Aorta (tissue), 5 donors: ENCODE measurements at places on chromosomes 2 and 18. TPM values are rescaled to one million over a fixed set of nuclear protein-coding genes. Genes with fewer than 3 reads are reported as not detected.
A peak's percentile ranks its signal among the peaks of the same experiment; 100 is the strongest.

- DNase-seq, result no peak
- no peaks in the 10 kb centered on the region for H3K27me3 ChIP-seq
- H3K4me1 ChIP-seq, result peaks cover 11% of the 10 kb centered on the region
- H3K36me3 ChIP-seq, result no peaks in the 10 kb centered on the region
Observed at GRCh38 chr2:109189751-109190150, 60.7 kb downstream of the SH3RF3 start.

DNA sequence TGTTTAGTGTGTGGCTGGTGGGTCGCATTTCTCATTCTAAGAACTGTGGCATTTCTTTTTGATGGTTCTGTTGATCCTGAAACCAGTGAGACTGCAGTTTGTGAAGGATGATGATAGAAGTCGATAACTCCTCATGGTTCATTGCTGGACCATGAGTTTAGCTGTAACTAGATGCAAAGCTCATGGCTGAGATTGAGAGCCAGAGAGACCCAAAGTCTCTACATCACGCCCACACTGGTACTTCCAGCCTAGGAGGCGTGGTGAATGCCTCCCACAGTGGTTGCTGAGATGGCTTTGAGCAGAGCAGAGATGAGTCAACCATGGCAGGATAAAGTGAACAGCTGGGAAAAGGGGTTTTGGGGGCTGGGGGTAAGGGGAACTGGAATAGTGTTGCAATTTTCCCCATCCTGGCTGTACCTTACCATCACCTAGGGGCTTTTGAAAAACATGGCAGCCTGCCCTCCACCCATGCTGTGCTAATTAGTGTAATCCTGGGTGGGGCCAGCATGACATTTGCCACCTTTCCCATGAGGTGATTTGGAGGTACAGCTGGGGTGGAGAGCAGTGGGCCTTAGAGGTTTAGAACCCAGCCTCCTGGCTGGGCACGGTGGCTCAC lies 24.1 kb downstream of the INPP4A start:
- no peaks in the 10 kb centered on the region for H3K27me3 ChIP-seq
- H3K27ac ChIP-seq, result no peak overlapping the region
- no peaks in the 10 kb centered on the region for H3K36me3 ChIP-seq
- H3K4me1 ChIP-seq, result no peaks in the 10 kb centered on the region
- no peak overlapping the region for H3K4me3 ChIP-seq

Gene BCL11A
- total RNA-seq, result 2.0 TPM

DNA sequence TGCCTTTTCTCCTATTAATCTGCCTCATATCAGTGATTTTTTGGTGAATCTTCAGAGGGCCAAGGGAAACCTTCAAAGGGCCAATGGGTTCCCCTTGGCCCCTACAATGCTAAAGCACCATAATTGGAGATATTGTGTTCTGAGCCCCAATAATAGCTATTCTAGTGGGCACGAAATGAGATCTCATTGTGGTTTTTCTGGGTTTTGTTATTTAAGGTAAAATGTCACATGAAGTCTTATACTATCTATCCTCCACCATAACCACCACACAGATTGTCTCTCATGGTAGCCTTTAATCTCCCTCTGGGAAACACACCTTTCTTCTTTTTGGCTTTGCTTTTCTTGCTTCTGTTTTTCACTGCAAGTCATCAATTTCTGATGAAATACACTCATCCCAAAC lies 152.8 kb downstream of the B3GNT2 start:
- H3K27me3 ChIP-seq, result no peaks in the 10 kb centered on the region
- H3K4me1 ChIP-seq, result no peaks in the 10 kb centered on the region
- H3K27ac ChIP-seq, result no peak overlapping the region
- DNase-seq, result no peak
- H3K4me3 ChIP-seq, result no peak overlapping the region

DNA sequence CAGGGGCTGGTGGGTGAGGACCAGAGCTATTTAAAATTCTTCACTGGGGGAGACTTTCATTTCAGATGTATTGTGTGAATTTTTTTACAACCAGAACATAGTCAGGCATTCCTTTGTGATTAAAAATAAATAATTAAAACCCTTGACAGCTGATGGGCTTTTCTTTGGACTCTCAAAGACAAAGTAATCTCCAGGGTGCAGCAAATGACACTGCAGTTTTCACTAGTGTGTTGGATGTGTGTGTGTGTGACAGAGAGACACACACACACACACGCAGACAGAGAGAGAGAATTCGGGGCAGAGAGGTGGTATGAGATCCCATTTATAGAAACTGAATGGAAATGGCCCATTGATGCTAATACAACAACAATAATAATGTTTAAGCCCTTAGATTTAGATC lies 10.3 kb upstream of the GALNT14 start:
- no peak overlapping the region for H3K4me3 ChIP-seq
- H3K27ac ChIP-seq, result no peak overlapping the region
- no peaks in the 10 kb centered on the region for H3K4me1 ChIP-seq
- peaks cover 2% of the 10 kb centered on the region for H3K27me3 ChIP-seq

GRCh38 chr2:174585657-174586252 lies 11.8 kb downstream of the WIPF1 start:
- H3K27me3 ChIP-seq, result no peaks in the 10 kb centered on the region
- no peak for DNase-seq
- H3K27ac ChIP-seq, result no peak overlapping the region
- H3K4me3 ChIP-seq, result no peak overlapping the region

- H3K36me3 ChIP-seq, result no peaks in the 10 kb centered on the region
- no peaks in the 10 kb centered on the region for H3K4me1 ChIP-seq
- no peak for DNase-seq
- H3K27ac ChIP-seq, result no peak overlapping the region
- H3K4me3 ChIP-seq, result no peak overlapping the region
- H3K27me3 ChIP-seq, result no peaks in the 10 kb centered on the region
Observed at GRCh38 chr2:54429054-54429453, 27.1 kb upstream of the SPTBN1 start.

- no peaks in the 10 kb centered on the region for H3K4me1 ChIP-seq
- no peaks in the 10 kb centered on the region for H3K36me3 ChIP-seq
- DNase-seq, result no peak
- H3K4me3 ChIP-seq, result no peak overlapping the region
Observed at GRCh38 chr2:212709280-212709679, 170.7 kb upstream of the ERBB4 start.

DNA sequence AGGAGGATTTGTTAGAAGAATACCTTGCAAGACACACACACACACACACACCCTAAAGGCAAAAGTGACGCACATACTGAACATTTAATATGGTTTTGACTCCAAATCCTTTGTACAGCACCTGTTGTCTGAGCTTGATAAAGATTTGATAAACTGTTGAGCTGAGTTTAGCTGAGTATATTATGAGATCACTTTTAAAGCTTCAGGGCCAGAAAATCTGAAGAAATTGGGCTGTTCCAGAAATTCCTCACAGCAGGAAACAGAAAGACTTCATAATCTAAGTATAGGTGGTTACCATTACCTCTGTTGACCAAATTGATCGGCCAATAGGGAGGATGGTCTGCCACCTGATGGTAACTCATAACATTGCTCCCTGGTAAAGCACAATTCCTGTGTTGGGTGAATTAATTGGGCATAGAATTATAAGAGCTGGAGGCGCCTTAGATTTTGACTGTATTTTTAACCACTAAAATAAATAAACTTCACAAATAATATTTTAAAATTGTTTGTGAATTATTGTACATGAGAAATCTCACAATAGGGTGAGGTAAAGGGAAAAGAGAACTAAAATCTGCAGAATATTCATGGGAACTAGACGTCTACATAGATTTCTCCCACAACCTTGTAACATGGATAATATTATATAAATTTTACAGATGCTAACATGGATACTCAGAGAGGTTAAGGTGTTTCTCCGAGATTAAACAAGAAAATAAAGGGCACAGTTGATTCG lies 21.8 kb upstream of the RPIA start:
- no peaks in the 10 kb centered on the region for H3K4me1 ChIP-seq
- no peaks in the 10 kb centered on the region for H3K36me3 ChIP-seq
- no peak for DNase-seq
- H3K27ac ChIP-seq, result no peak overlapping the region
- no peaks in the 10 kb centered on the region for H3K27me3 ChIP-seq

DNA sequence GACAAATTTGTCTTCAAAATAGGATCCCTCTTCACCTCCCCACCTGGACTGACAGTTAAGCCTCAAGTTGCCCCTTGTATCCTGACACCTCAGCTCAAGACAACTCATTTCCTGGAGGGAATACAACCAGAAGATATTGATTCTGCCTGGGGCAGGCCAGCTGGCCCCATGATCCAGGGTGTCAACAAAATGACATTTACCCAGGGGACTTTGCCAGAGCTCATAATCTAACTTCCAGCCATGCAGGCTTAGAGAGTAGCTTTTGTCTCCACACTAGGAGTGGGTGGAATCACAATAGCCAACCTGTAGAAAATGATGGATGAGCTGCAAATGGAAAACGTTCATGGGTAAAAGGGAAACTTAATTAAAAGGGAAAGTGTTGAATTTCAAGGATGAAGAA lies 220.1 kb upstream of the DPP10 start:
- H3K27me3 ChIP-seq, result no peaks in the 10 kb centered on the region
- H3K27ac ChIP-seq, result no peak overlapping the region
- DNase-seq, result no peak
- H3K36me3 ChIP-seq, result no peaks in the 10 kb centered on the region

DNA sequence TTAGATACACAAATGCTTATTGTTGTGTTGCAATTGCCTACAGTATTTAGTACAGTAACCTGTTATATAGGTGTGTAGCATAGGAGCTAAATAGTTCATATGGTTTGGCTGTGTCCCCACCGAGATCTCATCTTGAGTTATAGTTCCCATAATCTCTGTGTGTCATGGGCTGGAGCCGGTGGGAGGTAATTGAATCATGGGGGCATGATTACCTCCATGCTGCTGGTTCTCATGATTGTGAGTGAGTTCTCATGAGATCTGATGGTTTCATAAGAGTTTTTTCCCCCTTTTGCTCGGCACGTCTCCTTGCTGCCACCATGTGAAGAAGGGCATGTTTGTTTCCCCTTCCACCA lies 190.5 kb upstream of the SESTD1 start:
- H3K27me3 ChIP-seq, result no peaks in the 10 kb centered on the region
- no peaks in the 10 kb centered on the region for H3K36me3 ChIP-seq
- DNase-seq, result no peak
- no peak overlapping the region for H3K27ac ChIP-seq

GRCh38 chr2:28381225-28382180 lies 11.2 kb upstream of the FOSL2 start:
- no peak overlapping the region for H3K27ac ChIP-seq
- no peaks in the 10 kb centered on the region for H3K27me3 ChIP-seq
- H3K4me3 ChIP-seq, result no peak overlapping the region
- H3K4me1 ChIP-seq, result no peaks in the 10 kb centered on the region
- no peaks in the 10 kb centered on the region for H3K36me3 ChIP-seq

- no peak overlapping the region for H3K4me3 ChIP-seq
- no peak for DNase-seq
- H3K4me1 ChIP-seq, result no peaks in the 10 kb centered on the region
Observed at GRCh38 chr2:64391424-64391823, 62.5 kb upstream of the LGALSL start.

- peaks cover 2% of the 10 kb centered on the region for H3K4me1 ChIP-seq
- peak within 1 kb of the TSS; percentile 67 for H3K4me3 ChIP-seq
- no peaks in the 10 kb centered on the region for H3K36me3 ChIP-seq
- H3K27me3 ChIP-seq, result no peaks in the 10 kb centered on the region
Observed at GRCh38 chr2:142131010-142131669, at the start of gene LRP1B. LRP1B (minus strand) TSS chr2:142131016; CDS start chr2:142130729, 287 bp downstream.

- no peak for DNase-seq
- H3K36me3 ChIP-seq, result no peaks in the 10 kb centered on the region
- no peaks in the 10 kb centered on the region for H3K4me1 ChIP-seq
- no peak overlapping the region for H3K4me3 ChIP-seq
- H3K27ac ChIP-seq, result no peak overlapping the region
Observed at GRCh38 chr2:75403991-75404428, 156.7 kb downstream of the EVA1A start.
